Stimulated activated CD8-positive, alpha-beta memory T cell treated with anti-CD3 and anti-CD28 coated beads, Interleukin-2, amount 100 ng/mL, for 1 hour (primary cell): ENCODE measurements at places on chromosomes 13 and 19.
A peak's percentile ranks its signal among the peaks of the same experiment; 100 is the strongest.

GRCh38 chr13:60772726-60773125 is 375.7 kb downstream of the TDRD3 start:
- DNase-seq = no peak

DNA sequence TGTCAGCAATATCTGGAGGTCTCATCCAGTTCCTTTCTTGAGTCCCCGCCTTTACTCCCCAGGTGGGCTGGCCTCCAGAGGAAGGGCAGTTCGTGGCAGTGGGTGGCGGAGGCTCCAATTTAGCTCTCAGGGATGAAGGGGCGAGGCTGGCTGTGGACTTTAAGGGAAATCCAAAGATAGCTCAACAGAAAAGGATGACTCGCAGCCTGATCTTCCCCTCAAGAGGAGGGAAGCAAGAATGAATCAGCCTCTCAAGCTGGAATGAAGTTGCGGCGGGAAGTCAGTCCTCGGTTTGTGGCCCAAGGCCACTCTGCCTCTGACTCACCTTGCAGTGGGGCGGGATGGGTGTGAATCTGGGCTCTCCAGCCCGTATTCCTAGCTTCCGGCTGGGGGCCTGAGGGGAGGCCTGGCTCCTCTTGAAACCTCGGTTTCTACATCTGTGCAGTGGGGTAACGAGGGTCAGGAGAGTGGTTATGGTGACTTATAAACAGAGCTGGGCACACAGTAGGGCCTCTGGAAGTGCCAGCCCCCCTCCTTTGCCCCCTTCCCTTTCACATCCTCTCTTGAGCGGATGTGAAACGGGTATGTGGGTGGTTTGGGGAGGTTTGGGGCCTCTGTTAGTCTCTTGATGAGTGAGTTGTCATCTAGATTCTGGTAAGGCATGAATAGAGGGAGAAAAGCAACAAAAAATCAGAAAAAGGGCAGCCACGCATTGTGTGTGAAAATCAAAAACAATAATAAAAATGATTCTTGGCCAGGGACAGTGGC is 10.5 kb upstream of the SMG9 start:
- peak; percentile 49 for DNase-seq

DNA sequence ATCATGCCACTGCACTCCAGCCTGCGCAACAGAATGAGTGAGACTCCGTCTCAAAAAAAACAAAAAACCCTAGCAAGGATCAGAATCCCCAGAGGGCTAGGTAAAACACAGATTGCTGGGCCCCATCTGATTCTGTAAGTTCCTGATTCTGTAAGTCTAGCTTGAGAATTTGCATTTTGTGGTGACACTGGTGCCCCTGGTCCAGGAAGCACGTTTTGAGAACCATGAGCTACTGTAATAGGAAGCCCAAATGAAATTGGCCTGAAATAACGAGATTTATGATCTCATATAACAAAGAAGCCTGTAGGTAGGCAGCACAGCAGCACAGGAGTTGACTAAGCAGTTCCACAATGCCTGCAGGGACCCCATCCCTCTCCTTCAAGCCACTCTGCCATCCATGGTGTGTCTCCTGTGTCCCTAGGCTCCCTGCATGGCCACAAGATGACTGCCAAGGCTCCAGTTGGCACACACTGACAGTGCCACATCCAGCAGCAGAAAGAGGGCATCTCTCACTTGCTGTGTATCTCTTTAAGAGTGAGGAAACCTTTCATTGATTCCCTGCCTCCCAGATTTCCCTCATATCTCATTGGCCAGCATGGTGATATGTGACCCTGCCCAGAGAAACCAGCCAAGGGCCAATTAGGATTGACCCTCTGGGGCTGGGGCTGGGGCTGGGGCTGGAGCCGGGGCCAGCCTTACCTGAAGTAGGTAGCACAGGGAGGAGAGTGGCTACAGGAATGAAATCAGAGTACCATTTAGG is 21.7 kb downstream of the SIPA1L3 start:
- DNase-seq = no peak

- no peak for DNase-seq
Observed at GRCh38 chr13:101640788-101641400, 188.4 kb downstream of the ITGBL1 start.

DNA sequence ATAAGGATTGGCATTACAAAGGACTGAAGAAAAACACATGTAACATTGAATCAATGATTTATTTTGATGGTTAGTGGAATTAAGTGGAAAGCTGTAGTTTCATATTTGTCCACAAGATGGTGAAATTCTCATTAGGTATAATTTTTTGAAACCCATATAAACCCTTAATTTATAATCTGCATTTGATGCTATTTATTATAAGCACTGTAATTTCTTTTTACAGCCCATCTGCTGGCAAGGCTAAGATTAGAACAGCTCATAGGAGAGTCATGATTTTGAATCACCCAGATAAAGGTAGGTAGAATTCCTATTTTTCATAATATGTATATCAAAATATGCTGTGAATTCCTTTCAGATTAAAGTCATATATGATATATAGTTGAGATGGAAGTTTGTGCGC is 62.2 kb downstream of the DNAJC15 start:
- no peak for DNase-seq

GRCh38 chr13:98879957-98880356 is 97.9 kb downstream of the DOCK9 start:
- DNase-seq = no peak

- DNase-seq = no peak
Observed at GRCh38 chr19:13012690-13013608, 17.7 kb downstream of the NFIX start.

GRCh38 chr13:53050151-53050550 is 21.5 kb downstream of the OLFM4 start:
- DNase-seq = no peak

GRCh38 chr13:23500849-23501248 is 67.3 kb upstream of the SACS start:
- no peak for DNase-seq

GRCh38 chr13:39957868-39958677 is 302.6 kb downstream of the COG6 start:
- DNase-seq = no peak

- DNase-seq = no peak
Observed at GRCh38 chr19:56341948-56342347, 27.3 kb upstream of the ZSCAN5A start.

DNA sequence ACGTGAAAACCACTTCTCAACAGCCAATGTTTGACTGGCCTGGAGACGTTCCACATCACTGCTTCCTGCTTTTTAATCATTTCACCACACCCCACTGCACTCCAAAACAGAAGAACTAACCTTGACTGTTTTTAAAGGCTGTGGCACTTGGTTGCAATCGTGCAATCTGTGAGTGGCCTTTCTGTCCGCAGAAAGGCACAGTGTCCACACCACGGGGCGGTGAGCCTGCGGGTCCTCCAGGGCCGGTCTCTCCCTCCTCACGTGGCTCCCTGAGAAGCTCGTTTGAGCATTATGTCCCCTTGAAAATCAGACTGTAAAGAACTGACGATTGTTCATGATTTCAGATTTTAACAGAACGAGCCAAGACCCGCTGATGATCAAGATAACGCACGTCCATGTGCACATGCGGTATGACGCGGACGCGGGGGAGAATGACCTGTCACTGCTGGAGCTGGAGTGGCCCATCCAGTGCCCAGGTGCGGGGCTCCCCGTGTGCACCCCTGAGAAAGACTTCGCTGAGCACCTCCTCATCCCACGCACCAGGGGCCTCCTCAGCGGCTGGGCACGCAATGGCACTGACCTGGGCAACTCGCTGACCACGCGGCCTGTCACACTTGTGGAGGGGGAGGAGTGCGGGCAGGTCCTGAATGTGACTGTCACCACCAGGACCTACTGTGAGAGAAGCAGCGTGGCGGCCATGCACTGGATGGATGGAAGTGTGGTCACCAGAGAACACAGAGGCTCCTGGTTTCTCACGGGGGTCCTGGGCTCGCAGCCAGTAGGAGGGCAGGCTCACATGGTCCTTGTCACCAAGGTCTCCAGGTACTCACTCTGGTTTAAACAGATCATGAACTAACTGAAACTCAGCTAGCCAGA is 13.0 kb downstream of the PROZ start:
- no peak for DNase-seq

- DNase-seq = no peak
Observed at GRCh38 chr13:58300974-58301681, 669.6 kb downstream of the PCDH17 start.

- DNase-seq = no peak
Observed at GRCh38 chr19:38718747-38719543, 25.3 kb downstream of the CAPN12 start.

DNA sequence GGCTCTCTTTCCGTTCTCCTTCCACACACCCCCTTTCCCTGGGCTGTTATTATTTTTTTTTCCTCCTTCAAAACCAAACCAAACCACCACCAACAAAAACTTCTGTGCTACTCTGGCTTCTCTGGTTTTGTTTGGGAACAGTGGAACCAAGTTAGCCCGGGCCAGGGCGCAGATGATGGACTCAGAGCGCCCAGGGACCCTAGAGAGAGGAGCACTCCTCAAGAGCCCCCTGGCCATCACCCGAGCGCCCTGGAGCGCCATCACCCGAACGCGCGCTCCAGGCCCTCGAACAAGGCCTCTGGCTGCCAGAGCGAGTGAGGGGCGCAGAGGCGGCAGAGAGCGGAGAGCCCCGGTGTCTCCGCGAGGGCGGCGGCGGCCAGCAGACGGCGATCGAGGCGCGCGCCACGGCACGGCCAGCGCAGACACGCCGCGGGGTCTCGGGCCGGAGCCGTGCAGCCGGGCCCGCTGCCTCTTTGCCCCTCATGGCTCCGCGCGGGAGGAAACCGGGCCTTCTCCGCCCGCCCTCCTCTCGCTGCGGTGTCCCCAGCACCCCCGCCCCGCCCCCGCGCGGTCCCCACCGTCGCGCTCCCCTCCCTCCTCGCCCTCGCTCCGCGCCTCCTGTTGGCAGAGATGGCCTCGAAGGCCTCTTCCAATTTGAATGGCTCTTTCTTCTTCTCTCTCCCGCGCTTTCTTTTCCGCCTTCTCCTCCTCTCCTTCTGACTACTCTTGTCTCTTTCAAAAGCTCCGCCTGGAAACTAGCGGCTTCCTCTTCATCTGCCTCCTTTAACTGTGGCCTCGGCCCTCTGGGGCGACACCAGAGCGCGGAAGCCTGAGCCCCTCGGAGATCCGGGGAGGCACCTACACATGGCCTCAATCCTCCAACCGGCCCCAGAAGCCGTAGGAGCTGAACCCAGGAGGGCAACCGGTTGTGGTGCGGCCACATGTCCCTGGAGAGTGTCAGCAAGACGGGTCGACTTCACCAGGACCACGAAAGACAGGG is 4.1 kb upstream of the SOX1 start:
- no peak for DNase-seq

GRCh38 chr13:99205621-99206220 is 5.1 kb downstream of the UBAC2 start:
- DNase-seq = no peak

DNA sequence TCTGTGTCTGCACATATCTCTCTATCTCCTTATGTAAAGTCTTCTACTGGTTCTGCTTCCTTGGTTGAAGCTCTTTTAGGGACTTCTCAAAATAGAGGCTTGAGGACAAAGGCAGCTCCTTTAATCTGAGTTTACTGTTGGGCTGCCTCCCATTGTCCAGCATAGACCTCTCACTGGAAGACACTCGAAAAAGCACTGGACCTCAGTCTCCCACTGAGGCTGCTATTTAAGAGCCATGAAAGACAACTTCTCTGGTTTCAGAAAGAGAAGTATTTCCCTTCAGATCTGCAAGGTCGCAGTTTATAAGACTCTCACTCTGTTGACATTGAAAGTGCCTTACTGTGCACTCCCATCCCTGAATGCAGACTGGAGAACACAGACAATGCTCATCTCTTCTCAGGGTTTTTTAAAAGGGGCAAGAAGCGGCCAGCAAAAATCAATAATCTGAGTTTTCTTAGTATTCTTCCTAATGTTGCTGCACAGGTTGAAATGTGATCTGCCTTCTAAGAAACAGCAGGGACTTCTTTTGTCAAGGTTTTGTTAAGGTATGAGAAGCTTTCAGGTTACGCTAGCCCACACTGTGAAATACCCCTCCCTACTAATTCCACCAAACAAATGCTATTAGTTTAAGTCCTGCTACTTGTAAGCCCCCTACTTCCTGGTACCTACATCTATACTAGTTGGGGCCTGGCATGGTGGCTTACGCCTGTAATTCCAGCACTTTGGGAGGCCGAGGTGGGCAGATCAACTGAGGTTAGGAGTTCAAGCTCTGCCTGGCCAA is 450.0 kb upstream of the SLC10A2 start:
- DNase-seq = no peak

GRCh38 chr13:22855926-22856325 is 324.9 kb upstream of the SGCG start:
- no peak for DNase-seq

GRCh38 chr13:33100886-33101285 is 84.7 kb downstream of the KL start:
- no peak for DNase-seq

- DNase-seq = no peak
Observed at GRCh38 chr19:29260477-29261317, 47.7 kb upstream of the UQCRFS1 start.

- no peak for DNase-seq
Observed at GRCh38 chr13:97113231-97114001, 108.7 kb upstream of the MBNL2 start.

GRCh38 chr13:77239312-77239711 is 87.6 kb downstream of the MYCBP2 start:
- no peak for DNase-seq

DNA sequence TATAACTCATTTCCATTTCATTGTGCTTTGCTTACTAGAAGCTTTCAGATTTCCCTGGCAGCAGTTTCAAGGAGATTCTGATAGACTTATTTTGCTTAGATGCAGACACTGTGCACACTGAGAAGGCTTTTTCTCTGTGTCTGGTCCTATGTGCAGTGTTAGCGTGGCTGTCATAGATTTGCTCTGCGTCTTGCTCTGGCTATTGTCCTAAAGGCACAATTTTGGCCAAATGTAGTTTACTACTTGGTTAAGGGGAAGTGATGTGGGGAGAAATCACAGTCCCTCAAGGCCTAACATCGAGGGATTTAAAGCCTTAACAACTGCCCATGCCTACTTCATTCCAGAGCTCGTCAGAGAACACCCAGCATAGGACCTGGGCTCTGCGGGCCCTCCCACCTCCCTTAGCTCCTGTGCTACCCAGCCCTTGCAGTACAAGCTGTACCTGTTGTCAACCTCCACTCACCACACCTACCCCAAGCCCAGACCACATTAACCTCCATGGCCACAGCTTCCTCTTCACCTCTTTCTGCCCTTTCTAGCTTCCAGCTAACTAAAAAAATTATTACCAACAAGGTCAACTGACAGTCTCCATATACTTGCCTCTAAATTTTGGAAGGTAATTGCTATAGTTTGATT is 38.9 kb upstream of the KATNAL1 start:
- DNase-seq = peak; percentile 20

DNA sequence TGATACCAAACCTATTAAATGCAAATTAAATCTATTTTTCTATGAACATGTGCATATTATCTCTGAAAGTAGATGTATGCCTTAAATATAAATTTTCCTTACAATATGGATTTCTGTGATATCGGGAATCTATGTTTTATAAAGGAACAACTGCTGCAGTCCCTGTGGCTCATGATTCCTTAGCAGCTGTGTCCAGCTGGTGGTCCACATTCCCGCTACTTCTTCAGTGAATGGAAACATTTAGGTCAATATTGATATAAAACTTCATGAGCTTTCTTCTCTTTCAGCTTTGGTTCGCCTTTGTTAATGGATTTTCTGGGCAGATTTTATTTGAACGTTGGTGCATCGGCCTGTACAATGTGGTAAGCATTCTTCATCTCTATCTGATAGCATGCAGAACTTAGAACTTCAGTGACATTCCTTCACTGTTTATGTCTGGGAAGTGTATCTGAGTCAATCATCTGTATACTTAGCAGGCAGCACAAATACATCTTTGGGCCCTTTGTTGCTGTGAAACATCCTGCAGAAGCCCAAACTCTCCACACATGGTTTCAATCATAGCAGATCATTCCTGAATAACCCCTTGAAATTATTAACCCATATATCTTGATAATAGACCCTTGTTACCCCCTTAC is 223.9 kb downstream of the SHISA2 start:
- DNase-seq = no peak

- DNase-seq = peak; percentile 18
Observed at GRCh38 chr19:3618144-3618810, 8.3 kb downstream of the CACTIN start.
